ENCODE measurements at places on chromosomes 16 and 17.

DNA sequence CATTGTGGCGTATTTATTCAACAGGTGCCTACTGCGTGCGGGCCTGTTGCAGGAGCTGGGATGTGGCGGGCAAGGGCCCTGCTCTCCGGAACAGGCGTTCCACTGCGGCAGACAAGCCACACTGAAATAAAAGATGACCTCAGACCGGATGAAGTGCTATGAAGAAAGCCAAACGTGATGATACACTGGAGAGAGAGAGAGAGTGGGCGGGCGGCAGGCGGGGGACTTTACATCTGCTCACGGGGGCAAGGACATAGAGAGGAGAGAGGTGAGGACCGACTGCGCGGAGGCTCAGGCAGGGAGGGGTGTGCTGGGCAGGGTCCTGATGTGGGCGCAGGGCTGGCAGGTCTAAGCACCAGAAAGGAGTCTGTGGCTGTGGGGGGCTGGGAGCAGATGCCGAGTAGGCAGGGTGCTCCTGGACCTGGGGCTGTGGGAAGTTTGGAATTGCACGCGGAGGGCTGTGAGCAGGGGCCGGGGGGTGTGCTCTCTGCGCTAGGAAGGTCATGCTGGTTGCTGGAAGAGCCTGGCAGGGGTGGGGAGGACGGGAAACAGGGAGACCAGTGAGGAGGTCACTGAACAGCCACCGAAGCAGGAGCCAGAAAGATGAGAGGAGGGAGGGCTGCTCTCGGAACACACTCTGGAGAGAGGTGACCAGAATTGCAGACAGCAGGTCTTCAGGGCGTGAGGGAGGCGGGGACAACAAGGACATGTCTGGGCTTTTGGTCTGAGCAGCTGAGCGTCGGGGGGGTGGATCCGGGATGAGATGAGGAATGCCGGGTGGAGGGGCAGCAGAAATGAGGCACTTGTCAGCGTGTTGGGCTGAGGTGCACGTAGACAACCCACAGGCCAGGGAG is 9.9 kb downstream of the MXRA7 start:
- no peak for DNase-seq

DNA sequence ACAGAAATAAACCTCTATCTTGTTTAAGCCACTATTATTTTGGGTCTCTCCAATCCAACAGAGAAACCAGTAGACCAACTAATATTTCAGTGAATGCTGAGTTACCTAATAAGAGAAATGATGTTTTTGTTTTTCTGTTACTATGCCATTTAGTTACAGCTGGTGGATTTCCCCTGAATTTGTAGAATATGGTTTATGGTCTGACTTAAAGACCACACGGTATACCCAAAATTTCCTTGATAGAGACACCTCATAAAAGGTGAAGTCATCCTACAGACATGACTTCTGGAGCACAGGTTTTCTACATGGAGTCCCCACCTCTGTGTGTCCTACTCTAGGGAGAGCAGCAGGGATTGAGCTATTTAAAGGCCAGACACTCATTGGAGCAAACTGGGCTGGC is 13.3 kb downstream of the PIK3R5 start:
- DNase-seq: no peak

GRCh38 chr17:80153004-80153403 is 6.1 kb upstream of the EIF4A3 start:
- DNase-seq: no peak

DNA sequence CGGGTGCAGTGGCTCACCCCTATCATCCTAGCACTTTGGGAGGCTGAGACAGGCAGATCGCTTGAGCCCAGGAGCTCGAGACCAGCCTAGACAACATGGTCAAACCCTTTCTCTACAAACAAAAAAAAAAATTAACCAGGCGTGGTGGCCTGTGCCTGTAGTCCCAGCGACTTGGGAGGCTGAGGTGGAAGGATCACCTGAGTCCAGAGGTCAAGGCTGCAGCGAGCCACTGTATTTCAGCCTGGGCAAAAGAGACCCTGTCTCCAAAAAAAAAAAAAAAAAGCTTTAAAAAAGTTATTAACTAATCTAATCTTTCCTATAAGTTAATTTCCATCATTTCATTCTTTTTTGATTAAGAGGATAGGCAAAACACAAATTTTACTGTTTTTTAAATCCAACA is 2.5 kb downstream of the NCOR1 start:
- DNase-seq: no peak

- no peak for DNase-seq
Observed at GRCh38 chr16:28040039-28040438, 23.5 kb downstream of the GSG1L start.

GRCh38 chr17:74211912-74212208 is 1.5 kb upstream of the TTYH2 start:
- peak; percentile 53 for DNase-seq

DNA sequence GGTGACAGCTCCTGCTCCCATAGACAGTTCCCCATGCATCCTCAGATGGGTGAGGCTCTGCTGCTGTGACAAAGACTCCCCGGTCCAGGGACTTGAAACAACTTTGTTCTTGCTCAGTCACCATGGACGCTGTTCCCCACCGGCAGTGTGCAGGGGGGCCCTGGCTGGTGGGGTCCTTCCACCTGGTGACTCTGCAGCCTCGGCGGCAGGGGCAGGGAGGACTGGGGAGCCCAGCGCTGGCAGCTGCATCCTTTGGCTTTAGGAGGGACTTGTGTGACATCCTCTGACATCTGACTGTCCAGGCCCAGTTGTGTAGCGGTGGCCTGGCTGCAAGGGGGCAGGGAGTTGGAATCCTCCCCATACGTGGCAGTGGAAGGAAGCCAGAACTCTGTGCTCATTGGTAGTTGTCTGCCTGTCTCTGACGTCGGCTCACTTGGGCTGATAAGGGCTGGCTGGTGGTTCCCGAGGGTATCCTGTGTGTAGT is 107.3 kb downstream of the CMIP start:
- DNase-seq: no peak

DNA sequence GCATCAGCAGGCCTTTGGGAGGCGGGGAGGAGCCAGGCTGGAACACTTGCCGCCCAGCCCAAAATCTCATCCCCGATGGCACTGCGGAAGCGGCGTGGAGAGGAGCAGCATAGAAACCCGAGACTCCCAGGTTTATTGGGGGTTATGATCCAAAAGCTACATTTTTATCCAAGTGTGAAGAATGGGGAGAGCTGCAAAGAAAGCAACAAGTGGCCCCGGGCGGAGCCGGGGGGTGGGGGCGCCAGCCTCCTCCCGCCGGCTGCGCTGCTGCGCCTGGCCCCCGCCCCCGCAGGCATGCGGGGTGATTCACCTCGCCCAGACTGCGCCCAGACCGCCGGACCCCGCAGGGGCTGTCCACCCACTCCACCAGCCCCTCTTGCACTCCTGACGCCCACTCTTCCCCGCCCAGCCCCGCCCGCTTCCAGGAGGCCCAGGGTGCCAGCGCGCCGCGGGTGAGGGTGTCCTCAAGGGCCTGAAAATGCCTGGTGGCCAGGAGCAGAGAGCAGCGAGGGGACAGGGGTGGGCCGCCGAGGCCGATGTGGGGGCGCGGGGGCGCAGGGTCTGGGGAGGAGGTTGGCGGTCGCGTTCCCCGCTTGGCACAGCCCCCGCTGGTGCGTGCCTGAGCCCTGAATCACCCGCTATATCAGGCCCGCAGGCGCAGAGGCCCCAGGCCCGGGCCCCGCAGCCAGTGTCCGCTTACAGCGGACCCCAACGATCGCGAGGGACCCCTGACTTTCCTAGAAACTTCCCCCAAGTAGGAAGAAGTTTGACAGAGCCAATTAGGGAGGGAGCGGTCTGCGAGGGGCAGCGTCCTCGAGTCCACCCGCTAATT is 1.3 kb downstream of the CAVIN1 start:
- DNase-seq: no peak

DNA sequence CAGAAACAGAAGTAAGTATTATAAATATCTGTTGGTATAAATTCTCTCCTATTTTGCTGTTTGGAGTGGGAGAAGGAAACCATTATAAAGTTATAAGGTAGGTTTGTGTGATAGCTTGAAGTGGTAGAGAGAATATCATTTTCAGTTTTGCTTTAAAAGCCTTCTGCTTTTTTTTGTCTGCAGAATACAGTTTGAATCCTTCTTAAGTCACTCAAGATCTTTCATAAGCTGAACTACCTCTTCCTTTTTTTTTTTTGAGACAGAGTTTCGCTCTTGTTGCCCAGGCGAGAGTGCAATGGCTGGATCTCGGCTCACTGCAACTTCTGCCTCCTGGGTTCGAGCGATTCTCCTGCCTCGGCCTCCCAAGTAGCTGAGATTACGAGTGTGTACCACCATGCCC is 9.0 kb downstream of the ATAD5 start:
- DNase-seq: no peak

- DNase-seq: no peak
Observed at GRCh38 chr17:65783845-65784334, 222.4 kb upstream of the AXIN2 start.

- DNase-seq: peak; percentile 16
Observed at GRCh38 chr16:15993946-15994665, 44.7 kb downstream of the ABCC1 start.

DNA sequence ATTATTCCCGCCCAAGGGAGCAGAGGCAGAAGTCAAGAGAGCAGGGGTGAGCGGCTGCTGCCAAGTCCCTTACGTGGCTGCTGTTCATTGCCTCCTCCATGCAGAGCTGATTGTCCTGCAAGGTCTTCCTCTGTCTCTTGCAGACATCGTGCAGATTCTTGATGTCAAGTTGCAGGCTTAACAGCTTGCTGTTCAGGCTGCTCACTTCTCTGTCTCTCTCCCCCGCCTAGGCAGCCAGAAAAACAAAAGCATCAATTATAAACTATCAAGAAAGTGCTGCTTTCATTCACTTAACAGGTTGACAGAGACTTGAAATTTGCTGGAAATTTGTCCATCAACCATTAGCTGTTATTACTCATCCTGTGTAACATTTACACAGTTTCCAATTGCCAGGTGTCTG is 7.3 kb downstream of the PMFBP1 start:
- DNase-seq: no peak

- DNase-seq: no peak
Observed at GRCh38 chr17:66338937-66339336, 36.5 kb downstream of the PRKCA start.

DNA sequence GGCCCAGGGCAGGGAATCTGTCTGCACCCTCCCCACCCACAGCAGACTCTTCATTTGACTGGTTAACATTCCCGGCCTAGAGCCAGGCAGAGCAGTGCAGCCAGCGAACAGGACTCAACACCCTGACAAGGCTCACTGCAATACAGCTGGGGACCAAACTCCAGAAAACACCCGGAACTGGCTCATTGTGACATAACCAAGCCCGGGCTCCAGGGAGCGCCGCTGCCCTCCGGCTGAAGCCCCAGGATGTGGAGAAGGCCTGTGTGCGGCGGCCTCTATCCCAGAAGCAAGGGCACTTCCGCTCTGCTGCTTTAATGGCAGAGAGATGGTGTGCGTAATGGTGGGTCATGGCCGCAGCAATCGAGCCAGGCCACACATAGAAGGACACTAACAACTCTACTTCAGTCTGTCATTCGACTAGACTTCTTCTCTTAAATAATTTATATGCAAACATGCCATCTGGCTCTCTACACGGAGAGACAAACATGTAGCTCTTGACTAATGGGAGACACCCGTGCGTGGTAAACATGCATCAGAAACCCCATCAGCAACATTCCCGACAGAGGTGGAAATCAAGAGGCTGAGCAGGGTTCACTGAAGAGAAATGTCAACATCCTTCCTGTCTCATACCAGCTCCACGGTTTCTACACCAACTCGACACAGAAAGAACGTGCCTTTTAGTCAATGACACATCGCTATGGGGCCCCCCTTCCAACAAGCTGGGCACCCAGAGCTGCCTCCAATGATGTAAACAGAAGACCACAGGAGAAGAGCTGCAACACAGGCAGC is 18.0 kb downstream of the KLHDC4 start:
- no peak for DNase-seq

- DNase-seq: no peak
Observed at GRCh38 chr17:44361292-44362260, 2.1 kb downstream of the FAM171A2 start.

GRCh38 chr16:49488740-49489525 is 115.3 kb downstream of the C16orf78 start:
- DNase-seq: no peak

DNA sequence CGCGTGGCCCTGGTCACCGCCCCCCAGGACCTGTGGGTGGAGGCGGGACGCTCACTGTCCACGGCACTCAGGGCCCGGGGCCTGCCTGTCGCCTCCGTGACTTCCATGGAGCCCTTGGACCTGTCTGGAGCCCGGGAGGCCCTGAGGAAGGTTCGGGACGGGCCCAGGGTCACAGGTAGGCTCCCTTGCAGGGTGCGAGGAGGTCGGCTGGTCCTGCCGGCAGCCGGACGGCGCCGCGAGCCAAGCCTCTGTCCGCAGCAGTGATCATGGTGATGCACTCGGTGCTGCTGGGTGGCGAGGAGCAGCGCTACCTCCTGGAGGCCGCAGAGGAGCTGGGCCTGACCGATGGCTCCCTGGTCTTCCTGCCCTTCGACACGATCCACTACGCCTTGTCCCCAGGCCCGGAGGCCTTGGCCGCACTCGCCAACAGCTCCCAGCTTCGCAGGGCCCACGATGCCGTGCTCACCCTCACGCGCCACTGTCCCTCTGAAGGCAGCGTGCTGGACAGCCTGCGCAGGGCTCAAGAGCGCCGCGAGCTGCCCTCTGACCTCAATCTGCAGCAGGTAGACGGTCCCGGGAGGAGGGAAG is 1.3 kb downstream of the GUCY2D start:
- DNase-seq: no peak

- DNase-seq: peak; percentile 81
Observed at GRCh38 chr17:42009170-42009569, 8.1 kb downstream of the DNAJC7 start.

GRCh38 chr16:12268606-12269005 is 292.1 kb downstream of the SNX29 start:
- no peak for DNase-seq

GRCh38 chr16:17470182-17470907 is 415 bp downstream of the XYLT1 start:
- no peak for DNase-seq

GRCh38 chr16:71205482-71206131 is 24.9 kb downstream of the HYDIN start:
- DNase-seq: peak; percentile 18

DNA sequence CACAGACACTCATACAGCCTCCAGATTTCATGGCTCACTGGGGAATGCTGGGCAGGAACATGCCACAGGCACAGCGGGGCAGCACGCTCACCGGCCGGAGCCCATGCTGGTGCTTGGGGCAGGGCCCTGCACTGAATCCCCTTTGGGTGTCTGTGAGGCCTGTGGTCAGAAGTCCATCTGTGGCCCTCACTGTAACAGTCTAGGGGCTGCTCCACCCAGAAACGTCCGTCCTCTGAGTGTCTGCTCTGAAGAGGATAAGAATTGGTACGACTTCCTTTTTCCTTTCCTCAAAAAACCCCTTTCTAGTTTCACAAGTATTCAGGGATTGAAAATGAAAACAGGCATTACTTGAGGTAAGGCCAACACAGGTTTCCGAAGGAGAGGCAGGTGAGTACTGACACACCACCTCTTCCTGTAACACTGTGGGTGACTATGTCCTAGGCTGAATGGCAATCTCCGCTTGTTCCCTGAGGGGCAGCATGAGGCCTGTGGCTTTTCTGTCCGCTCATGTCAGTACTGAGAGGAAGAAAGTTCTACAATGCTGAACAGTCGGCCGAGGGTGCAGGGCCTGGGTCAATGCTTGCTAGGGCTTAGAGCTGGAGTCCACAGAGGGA is 42.5 kb downstream of the TMEM11 start:
- DNase-seq: no peak

- DNase-seq: peak; percentile 63
Observed at GRCh38 chr16:83887080-83887479, 11.8 kb upstream of the MLYCD start.

Measured in midbrain (tissue), 1 donor.